ENCODE measurements at places on chromosomes 5 and 9.

DNA sequence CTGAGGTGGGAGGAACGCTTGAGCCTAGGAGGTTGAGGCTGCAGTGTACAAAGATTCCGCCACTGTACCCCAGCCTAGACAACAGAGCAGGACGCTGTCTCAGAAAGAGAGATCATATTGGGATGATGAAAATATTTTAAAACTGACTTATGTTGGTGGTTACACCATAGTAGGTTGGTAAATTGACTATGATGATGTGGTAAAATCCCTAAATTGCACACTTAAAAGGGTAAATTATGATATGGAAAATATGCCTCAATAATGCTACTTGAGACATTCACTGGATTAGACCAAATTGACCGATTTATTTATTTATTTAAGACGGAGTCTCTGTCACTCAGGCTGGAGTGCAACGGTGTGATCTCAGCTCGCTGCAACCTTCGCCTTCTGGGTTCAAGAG lies 21.9 kb upstream of the TOR1B start:
- DNase-seq: no peak

DNA sequence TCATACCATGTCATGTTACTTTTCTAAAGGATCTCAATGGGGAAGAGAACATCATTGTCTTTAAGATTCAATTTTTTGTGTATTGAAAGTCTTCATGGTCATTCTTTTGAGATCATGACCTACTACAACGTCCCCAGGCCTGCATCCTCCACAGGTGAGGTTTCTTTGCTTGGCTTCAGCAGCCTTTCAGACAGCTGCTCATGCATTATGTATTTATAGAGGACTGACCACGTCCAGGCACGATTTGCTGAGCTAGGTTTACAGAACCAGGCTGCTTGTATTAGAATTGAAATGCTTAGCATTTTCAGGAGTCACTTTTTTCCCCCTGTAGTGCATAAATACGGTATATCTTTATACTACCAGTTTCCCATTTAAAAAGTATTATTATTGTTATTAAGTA lies 70.4 kb downstream of the LIX1 start:
- no peak for DNase-seq

- DNase-seq: no peak
Observed at GRCh38 chr5:139149477-139150199, 48.5 kb downstream of the SIL1 start.

- no peak for DNase-seq
Observed at GRCh38 chr9:120374817-120375216, 205.2 kb downstream of the CDK5RAP2 start.

- DNase-seq: no peak
Observed at GRCh38 chr9:129362287-129363000, 184.4 kb upstream of the IER5L start.

- DNase-seq: no peak
Observed at GRCh38 chr5:13601112-13601511, 343.4 kb downstream of the DNAH5 start.
